Omental fat pad (tissue), 4 donors: ENCODE measurements at places on chromosomes 5 and 9. TPM values are rescaled to one million over a fixed set of nuclear protein-coding genes. Genes with fewer than 3 reads are reported as not detected.

PCSK5 gene
- total RNA-seq: 53.4 TPM

NEUROG1 gene
- total RNA-seq: not detected

DMGDH gene
- total RNA-seq: 4.6 TPM

PIP5KL1 gene
- total RNA-seq: 0.82 TPM

PBX3 gene
- total RNA-seq: 25.9 TPM

RAI14 gene
- 19.9 TPM for total RNA-seq

GCNT4 gene
- 0.74 TPM for total RNA-seq

GAS1 gene
- 109 TPM for total RNA-seq

SPACA9 gene
- 3.8 TPM for total RNA-seq

SELENOP gene
- total RNA-seq: 1,212 TPM

TEK gene
- total RNA-seq: 35.4 TPM

DBN1 gene
- 78.5 TPM for total RNA-seq

CNTNAP3 gene
- total RNA-seq: 7.7 TPM

SYK gene
- total RNA-seq: 25.9 TPM

F12 gene
- total RNA-seq: 0.60 TPM

SLC34A3 gene
- not detected for total RNA-seq

OR1J2 gene
- not detected for total RNA-seq

SNCAIP gene
- 16.5 TPM for total RNA-seq

DNA sequence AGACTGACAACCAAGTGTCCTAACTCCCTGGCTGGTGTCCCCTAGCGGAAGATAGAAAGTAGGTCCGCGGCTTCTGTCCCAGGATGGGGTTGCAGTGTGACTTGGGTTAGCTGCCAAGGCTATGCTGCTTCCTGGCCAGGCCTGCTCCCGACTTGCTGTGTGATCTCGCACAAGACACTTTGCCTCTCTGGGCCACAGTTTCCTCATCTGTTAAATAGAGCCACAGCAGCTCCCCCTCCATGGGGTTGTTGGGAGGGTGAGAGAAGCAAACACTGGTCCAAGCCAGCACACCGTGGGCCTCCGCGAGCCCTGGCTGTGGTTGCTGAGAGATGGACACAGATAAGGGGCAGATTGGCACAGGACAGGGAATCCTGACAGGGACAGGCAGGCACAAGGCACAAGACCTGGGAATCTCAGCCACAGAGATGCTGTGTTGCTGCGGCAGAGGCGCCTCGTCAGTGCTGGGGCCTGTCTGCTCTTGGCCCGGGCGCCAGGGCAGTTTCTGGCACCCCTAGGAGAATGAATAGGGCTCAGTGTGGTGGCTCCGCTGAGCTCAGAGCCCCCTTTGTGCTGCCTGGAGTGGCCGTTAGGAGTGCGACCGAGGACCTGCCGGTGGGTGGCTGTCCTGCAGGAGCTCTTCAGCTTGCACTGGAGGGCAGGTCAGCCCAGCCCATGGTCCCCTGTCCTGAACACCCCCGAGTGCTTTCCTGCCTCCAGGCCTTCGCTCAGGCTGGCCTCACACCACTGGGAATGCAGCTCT is 1.8 kb upstream of the SH2D3C start:
- DNase-seq: no peak

GRCh38 chr5:159972538-159973362 is 36.2 kb upstream of the TTC1 start:
- no peak for DNase-seq

- DNase-seq: no peak
These were observed 74.9 kb upstream of the NIPAL4 start for GRCh38 chr5:157384971-157385709.

GRCh38 chr5:67561151-67561932 is 364.7 kb upstream of the CD180 start:
- DNase-seq: no peak

GRCh38 chr5:9765419-9766140 is 135.4 kb upstream of the TAS2R1 start:
- no peak for DNase-seq

DNA sequence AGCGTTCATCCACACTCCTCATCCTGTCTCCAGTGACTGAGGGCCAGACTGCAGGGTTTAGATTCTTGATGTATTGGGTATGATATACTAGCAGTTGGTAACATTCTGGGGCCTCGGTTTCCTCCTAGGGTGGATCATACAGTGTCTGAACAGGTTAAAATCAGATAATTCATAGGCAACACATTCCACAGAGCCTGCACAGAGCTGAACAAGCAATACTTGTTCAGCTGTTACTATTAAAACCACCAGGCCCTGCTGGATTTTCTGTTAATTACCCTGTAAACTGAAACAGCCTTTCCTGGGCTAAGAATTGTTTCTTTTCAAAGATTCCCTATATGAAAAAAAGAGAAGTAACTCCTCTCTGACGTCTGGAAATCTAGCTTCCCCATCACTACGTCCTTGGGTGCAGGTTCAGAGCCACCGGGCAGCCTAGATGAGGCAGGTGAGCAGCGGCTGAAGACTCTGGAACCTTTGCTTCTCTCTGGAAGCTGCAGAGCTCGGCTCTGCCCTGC is 1313.5 kb upstream of the WWC1 start:
- DNase-seq: no peak

- no peak for DNase-seq
These were observed 211.1 kb downstream of the DMRTA1 start for GRCh38 chr9:22657713-22658112.

GRCh38 chr5:138274189-138274853 is at the start of gene GFRA3:
GFRA3 (minus strand) TSS chr5:138274621; CDS start chr5:138274424, 197 bp downstream.
- DNase-seq: no peak

- DNase-seq: no peak
These were observed 33.3 kb upstream of the ABCA1 start for GRCh38 chr9:104961238-104961637.

DNA sequence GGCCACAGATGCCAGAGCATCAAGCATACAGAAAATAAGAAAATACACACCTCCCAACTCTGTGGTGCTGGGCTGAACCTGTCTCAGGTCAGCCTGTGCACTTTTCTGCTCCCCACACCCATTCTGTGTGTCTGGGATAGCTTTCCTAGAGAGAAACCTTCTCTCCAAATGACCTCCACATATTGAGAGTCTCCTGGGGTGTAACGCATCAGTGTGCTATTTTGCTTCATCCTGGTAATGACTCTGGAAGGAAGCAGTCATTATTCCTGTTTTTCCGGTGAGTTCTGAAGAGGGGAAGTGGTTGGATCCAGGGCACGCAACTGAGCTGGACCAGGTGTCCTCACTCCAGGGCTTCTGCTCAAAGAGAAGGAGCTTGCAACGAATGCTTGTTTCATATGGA is 73.2 kb upstream of the SH3PXD2B start:
- DNase-seq: no peak

DNA sequence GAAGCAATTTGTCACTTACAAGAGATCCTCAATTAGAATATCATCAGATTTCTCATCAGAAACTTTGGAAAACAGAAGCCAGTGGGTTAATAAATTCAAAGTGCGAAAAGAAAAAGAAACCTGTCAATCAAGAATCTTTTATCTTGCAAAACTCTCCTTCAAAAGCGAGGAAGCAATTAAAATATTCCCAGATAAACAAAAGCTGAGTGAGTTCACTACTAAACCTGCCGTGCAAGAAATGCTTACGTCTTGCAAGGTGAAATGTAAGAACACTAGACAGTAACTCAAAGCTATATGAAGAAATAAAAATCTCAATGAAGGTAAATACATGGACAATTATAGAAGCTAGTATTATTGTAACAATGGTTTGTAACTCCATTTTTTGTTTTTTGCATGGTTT is 62.8 kb upstream of the IL33 start:
- no peak for DNase-seq

GRCh38 chr5:124698770-124699169 is 47.7 kb downstream of the ZNF608 start:
- DNase-seq: no peak

- DNase-seq: no peak
These were observed 4.1 kb downstream of the NACC2 start for GRCh38 chr9:136090768-136091581.

GRCh38 chr5:74063821-74064220 is 437.8 kb downstream of the ARHGEF28 start:
- DNase-seq: no peak

GRCh38 chr9:123615381-123615780 is 259.4 kb downstream of the CRB2 start:
- DNase-seq: no peak

- DNase-seq: no peak
These were observed 71.5 kb upstream of the HSPA9 start for GRCh38 chr5:138646671-138647070.

DNA sequence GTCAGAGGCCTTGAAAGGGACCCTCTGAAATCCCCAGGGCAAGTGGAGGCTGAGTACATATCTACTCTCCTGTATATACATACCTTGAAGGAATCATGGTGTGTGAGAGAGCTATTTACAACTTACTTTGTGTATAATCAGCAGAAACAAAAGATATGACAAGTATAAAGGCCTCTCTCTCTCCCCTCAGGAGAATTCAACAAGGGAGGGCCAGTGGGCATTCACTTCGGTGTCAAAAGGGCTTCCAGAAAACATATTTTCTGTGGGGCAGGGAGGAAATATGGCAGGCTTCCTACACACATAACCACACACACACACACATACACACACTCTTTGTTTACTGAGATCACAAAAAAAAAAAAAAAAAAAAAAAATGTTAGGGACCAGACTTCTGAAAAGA is 181.7 kb downstream of the BNC2 start:
- no peak for DNase-seq

GRCh38 chr9:137604345-137605086 is 970 bp upstream of the ARRDC1 start:
- DNase-seq: no peak

DNA sequence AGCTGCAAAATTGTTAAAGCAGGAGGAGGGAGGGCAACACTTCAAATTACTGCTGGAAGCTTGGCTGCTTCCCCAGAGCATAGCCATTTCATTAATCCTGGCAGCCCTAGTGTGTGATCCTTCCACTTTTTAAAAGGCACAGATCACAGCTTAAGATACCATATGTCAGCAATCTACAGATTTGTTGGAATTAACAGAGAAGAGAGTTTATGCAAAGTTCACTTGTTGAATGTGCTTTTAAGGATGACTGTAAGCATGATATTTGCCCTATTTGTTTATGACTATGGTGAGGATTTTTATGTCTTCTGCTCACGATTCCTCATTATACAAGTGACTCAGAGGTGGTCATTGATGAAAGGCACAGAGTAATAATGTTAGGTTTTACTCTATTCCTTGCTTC is 156.0 kb upstream of the CDKN2B start:
- DNase-seq: no peak

- DNase-seq: no peak
These were observed 74.2 kb upstream of the ADCY2 start for GRCh38 chr5:7321724-7322123.

- peak; percentile 41 for DNase-seq
These were observed 1.5 kb downstream of the COL27A1 start for GRCh38 chr9:114156657-114157421.

GRCh38 chr9:22257026-22257816 is 189.4 kb upstream of the DMRTA1 start:
- no peak for DNase-seq

GRCh38 chr9:28166179-28166578 is 592.9 kb upstream of the C9orf72 start:
- DNase-seq: no peak

DNA sequence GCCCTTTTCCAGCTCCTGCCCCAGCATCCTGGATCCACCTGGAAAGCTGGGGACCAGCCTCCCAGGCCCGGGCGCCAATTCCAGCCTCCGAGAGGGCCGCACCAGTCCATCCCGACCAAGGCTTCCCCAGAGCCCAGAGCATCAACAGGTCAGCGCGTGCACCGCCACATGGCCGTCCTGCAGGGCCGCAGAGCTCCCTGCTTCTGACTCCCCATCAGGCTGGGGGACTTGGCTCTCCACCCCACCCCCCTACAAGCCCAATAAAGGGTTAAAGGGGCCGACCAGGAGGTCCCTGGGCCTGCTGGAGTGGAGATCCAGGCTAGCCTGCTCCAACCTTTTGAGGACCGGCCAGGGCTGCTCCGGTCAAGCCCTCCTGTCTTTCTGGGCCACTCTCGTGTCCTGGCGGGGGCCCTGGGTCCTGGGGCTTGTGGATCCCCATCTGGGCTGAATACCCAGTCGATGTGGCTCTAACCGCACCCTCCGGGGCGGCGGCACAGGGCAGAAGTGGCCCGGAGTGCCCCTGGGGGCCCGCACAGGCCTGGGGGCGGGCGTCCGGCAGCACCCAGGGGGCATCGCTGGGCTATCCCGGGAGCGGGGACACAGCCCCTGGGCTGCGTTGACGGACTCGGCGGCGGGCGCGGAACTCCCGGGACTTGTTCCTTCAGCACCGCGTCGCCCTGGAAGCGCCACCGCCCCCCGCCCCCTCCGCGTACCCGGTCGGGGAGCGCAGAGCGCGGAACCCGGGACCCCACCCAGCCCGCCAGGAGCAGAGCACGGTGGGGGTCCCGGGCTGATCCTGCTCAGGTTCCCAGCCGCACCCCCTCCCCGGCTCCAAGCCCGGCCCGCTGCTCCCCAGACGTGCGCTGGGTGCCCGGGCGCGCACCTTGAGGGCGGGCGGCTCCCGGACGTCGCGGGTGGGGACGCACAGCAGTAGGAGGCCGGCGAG is 590 bp downstream of the ENTPD2 start:
- no peak for DNase-seq

GRCh38 chr5:443239-444151 is 519 bp downstream of the EXOC3 start:
- no peak for DNase-seq

GRCh38 chr9:96418920-96419690 is 935 bp upstream of the ZNF367 start:
- no peak for DNase-seq

DNA sequence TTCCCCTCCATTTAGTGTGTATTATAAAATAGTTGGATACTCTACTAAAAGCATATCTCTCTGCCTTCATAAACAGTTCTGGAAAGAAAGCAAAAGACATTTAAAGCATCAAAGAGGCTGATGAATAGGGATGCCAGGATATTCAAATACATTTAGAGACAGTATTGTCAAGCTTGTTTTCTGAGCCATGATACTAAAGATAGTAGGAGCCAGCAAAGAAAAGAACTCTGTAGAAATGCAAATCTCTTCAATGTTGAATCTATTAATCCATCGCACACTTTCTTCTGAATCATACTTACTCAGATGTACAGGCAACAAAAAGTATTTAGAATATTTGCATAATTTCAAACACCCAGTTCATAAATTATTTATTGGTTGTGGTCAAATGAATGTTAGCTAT is 207.1 kb upstream of the MEF2C start:
- DNase-seq: no peak

- DNase-seq: no peak
These were observed 9.1 kb downstream of the UBAC1 start for GRCh38 chr9:135951889-135952663.
